ENCODE measurements at places on chromosomes 7 and 10. TPM values are rescaled to one million over a fixed set of nuclear protein-coding genes. Genes with fewer than 3 reads are reported as not detected.
A peak's percentile ranks its signal among the peaks of the same experiment; 100 is the strongest.

PRKG1 gene
- total RNA-seq = 381 TPM

SKIDA1 gene
- total RNA-seq = 5.3 TPM

UBE3C gene
- 55.0 TPM for total RNA-seq

DNA sequence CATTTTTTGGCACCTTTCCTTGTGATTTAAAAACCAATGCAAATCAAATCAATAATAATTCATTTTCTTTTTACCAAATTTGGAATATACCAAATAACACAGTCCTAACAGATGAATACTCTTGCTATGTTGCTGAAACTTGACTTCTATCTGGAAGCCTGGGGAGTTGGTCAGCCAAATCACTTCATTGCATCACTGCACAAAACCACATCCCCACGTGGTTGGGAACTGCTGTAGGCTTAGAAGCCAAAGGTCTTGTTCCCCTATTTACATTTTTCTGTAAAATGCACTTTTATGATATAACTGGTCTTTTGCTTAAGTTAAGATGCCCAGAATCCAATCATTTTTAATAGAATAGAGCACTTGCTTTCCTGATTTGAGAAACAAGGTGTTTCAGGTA, 15.2 kb downstream of the GPR85 start:
- no peaks in the 10 kb centered on the region for H3K27me3 ChIP-seq
- H3K4me1 ChIP-seq = no peaks in the 10 kb centered on the region
- no peak for DNase-seq
- no peaks in the 10 kb centered on the region for H3K36me3 ChIP-seq
- H3K4me3 ChIP-seq = no peak overlapping the region
- no peak overlapping the region for H3K27ac ChIP-seq

GRCh38 chr7:40587419-40587818, 452.6 kb downstream of the SUGCT start:
- H3K4me1 ChIP-seq = peaks cover 8% of the 10 kb centered on the region
- H3K27me3 ChIP-seq = no peaks in the 10 kb centered on the region
- H3K4me3 ChIP-seq = no peak overlapping the region
- DNase-seq = no peak
- no peak overlapping the region for H3K27ac ChIP-seq
- H3K36me3 ChIP-seq = no peaks in the 10 kb centered on the region

GRCh38 chr10:72039377-72039776, 49.0 kb downstream of the SPOCK2 start:
- no peaks in the 10 kb centered on the region for H3K4me1 ChIP-seq
- no peaks in the 10 kb centered on the region for H3K36me3 ChIP-seq
- DNase-seq = no peak

- H3K4me3 ChIP-seq = no peak overlapping the region
- H3K36me3 ChIP-seq = no peaks in the 10 kb centered on the region
- DNase-seq = no peak
- no peak overlapping the region for H3K27ac ChIP-seq
- no peaks in the 10 kb centered on the region for H3K27me3 ChIP-seq
Measured at GRCh38 chr7:49327155-49327554, 402.8 kb downstream of the CDC14C start.

DNA sequence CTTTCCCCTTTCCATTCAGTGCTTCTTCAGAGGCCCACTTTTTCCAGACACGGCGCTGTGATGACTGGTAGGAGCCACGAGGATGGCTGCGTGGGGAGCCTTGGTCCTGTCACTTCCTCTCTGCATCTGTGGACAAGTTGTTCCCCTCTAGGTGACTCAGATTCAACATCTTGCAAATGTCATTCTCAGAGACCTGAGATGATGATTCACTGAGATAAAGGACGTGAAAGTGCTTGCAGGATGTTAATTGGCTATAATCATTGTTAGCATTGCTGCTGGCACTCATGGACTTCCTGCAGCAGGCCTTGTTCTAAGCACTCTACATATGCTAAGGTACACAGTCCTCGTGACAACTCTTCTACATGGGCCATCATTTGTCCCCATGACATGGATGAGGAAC, 489.8 kb upstream of the ZMIZ1 start:
- peaks cover 4% of the 10 kb centered on the region for H3K4me1 ChIP-seq
- no peaks in the 10 kb centered on the region for H3K36me3 ChIP-seq
- no peak overlapping the region for H3K27ac ChIP-seq
- no peak overlapping the region for H3K4me3 ChIP-seq
- no peaks in the 10 kb centered on the region for H3K27me3 ChIP-seq

- DNase-seq = no peak
- no peaks in the 10 kb centered on the region for H3K4me1 ChIP-seq
- no peaks in the 10 kb centered on the region for H3K36me3 ChIP-seq
- H3K4me3 ChIP-seq = no peak overlapping the region
- H3K27ac ChIP-seq = no peak overlapping the region
Measured at GRCh38 chr7:137668404-137668803, 178.4 kb downstream of the DGKI start.

- H3K4me1 ChIP-seq = peaks cover 4% of the 10 kb centered on the region
- peak overlapping the region; percentile 37 for H3K27ac ChIP-seq
- H3K4me3 ChIP-seq = no peak overlapping the region
- H3K27me3 ChIP-seq = no peaks in the 10 kb centered on the region
Measured at GRCh38 chr7:102823390-102824119, 74.8 kb downstream of the FAM185A start.

DNA sequence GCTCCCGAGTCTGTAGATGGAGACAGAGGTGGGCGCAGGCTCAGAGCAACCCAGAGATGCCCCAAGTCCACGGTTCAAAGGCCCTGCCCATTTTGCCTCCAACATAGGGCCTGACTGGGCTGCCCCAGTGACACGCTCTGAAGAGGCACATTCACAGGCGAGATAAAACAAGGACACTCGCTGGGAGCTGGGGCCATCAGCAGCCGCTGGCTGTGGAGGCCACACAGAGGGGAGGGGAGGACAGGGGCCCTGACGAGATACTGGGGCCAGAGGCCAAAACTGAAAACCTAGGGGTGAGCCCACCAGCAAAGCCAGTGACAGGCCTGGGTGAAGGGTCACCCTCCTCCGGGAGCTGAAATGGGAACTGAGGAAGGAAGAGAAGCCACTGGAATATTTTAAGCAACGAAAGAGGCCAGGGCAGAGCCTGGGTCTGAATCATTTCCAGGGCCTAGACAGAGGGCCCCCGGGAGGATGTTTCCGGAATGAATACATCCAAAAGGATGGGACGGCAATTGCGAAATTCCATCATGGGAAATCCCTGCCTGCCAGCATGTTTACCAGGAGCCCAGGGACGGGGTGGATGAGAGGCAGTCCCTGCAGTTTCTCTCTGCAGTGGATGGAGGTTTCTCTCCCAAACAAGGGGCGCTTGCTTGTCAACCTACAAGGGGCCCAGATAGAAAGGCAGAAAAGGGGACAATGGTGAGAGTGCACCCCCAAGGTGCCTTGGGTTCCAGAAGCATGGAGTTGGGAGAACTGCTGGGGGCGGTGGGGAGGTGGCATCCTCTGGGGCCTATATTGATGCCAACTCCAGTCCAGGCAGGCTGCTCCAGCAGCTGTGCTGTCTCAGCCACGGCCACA, 29.0 kb upstream of the HSPA12A start:
- no peak for DNase-seq
- no peaks in the 10 kb centered on the region for H3K36me3 ChIP-seq
- no peaks in the 10 kb centered on the region for H3K27me3 ChIP-seq
- H3K4me1 ChIP-seq = no peaks in the 10 kb centered on the region

Data from thoracic aorta (tissue), 2 donors.